ENCODE measurements at places on chromosomes 12 and 14.
A peak's percentile ranks its signal among the peaks of the same experiment; 100 is the strongest.

DNA sequence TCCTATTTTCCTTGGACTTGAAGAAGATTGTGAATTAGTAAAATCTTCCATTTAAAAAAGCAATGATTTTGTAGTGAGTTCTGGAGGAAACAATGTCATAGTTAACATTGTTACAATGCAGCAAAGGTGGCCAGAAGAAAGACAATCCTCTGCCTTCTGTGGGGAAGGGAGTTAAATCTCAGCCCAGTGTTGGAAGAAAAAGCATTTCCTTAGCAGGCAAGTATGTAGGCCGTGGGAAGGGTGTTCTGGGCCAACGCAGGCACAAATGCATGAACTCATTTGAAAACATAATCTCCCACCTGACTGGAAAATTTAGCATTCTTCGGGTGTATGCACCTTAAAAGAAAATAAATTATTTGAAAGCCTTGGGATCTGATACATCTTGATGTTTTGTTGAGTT is 258.6 kb downstream of the ADAMTS20 start:
- no peak for DNase-seq

DNA sequence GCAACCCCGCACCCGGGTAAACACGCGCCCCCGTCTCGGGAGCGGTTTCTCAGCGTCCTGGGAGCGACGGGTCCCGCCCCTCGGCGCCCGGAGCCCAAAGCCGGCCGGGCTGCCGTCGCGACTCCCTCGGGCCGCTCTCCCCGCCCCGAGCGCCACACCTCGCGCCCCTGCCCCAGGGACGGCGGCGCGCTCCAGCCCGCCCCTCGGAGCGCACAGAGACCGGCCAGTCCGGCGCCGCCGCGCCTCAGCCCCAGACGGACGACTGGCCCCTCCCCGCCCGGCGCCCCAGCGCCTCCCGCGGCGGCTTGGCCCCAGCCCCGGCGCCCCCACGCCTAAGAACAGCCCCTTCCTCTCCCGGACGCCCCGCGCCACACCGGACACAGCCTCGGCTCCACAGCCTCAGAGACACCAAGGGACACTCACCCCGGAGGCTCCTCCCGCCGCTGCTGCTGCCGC is 411 bp downstream of the BTBD7 start:
- peak; percentile 39 for DNase-seq

DNA sequence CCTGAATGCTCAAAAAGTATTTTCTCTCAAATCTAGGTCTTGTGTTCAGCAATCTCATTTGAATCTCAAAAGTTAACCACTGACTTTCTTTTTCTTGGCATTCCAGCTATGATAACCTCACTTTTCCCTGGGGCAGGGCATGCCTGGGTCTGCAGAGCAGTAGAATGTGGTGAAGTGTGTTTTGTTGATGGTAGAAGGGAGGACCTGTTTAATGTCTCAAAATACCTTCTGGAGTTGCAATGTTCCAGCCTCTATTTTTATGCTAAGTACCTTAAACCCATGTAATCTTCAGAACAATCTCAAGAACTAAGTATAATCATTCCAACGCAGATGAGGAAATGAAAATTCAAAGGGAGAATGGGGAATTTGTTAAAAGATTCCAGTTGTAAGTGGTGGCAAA is 82.1 kb upstream of the FUT8 start:
- no peak for DNase-seq

DNA sequence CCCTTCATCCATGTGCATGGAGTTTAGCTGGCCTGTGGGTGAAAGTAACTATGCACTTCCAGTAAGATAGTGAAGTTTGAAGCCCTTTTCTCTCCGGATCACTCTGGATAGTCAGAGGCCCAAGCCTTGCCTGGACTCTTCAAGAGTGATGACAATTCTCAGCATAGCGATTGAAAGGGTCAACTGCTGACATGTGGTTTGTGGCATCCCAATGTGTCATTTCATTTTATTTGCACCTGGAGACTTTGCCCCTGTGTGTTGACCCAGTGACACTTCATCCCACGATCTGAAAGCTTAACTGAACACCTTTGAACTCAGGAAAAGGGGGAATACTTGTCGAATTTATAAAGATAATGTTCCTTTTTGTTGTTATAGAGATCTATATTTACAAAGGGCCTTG is 711.9 kb upstream of the TMEM132C start:
- no peak for DNase-seq

DNA sequence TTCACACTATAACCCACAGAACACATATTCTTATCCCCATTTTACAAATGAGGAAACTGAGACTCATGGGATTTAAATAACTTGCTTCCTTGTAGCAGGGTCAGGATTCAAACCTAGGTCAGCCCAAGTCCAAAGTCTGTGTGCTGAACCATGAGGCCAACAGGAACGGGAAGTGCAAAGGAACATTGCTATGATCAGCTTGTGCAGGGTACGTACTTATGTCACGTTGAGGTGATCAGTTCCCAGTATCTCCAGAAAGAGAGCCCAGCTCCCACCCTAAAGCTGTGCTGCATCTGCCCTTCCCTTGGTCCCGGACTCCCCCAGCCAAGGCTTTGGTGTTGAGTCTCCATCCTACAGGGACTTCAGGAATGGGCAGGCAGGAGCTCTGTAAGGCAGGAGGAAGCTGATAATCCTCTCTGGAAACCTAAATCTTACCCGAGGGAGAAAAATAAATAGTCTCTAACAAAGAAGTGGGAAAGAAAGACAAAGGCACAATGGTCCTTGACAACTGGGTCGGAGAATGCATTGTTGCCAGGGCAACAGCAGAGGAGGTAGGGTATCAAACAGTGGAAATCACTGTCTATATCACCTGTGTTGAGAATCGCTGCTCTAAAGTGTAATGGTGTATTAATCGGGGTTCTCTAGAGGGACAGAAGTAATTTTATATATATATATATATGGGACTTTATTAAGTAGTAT is 82.5 kb upstream of the FICD start:
- DNase-seq: peak; percentile 35

GRCh38 chr14:64612021-64612380 is 62.2 kb downstream of the PPP1R36 start:
- DNase-seq: no peak

DNA sequence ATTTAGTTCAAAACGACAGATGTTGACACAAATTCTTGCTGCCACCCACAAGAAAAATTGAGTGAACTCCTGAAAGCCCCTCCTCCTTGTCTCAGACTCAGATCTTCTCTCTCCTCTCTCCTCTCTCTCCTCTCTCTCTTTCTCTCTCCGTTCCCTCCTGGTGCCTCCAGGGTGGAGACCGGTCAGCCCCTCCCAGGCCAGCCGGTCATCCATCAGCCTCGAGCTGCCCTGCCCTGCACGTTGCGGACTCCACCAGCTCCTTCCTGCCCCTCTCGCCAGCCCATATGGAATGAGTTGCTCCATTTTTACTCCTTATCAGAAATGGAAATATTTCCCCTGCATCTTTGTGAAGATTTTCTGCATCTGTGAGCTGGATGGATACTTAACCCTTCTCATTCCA is 103.8 kb downstream of the TBX5 start:
- DNase-seq: no peak

DNA sequence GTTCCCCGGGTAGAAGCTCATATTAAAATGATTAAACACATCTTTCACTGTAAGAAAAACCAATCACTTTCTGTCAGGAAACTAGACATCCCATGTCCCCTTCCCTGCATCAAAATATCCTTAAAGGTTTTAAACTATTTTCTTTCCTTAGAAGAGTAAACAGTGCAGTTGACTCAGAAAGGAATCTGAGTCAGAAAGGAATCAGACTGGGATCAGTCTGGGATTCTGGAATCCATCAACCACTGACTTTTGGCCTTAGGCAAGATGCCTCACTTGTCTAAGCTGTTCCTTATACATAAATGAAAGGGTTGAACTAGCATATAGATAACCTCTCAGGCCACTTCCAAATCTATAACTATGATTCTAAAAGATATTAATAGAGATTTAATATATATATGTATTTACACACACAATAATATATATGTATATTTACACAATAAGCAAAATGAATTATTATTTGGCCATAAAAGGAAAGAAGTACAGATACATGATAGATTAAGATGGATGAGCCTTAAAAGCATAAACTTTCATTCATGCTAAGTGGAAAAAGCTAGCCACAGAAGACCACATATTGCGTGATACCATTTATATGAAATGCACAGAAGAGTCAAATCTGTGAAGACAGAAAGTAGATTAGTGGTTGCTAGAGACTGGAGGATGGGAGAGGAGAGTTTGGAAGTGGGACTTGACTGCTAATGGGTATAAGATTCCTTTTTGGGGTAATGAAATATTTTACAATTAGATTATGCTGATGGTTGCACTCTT is 114.4 kb downstream of the SLC38A1 start:
- no peak for DNase-seq

DNA sequence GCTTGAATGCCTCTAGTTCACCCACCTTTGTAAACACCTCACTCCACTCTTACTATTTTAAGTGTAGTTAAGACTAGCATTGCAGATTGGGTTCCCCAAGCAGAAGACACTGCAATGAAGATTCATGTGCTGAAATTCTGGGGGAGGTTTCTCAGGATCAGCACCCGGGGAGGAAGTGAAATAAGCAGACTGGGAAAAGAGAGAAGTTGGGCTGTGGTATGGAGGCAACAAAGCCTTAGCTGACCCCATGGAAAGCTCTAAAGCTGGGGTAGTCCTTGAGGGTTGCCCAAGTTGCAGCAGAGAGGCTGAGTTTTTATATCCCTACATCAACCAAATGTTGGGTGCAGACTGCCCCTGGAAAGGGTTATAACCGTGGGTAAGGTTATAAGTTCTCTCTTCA is 23.9 kb upstream of the IGF1 start:
- no peak for DNase-seq

GRCh38 chr12:94263011-94263811 is 114.8 kb downstream of the PLXNC1 start:
- no peak for DNase-seq

DNA sequence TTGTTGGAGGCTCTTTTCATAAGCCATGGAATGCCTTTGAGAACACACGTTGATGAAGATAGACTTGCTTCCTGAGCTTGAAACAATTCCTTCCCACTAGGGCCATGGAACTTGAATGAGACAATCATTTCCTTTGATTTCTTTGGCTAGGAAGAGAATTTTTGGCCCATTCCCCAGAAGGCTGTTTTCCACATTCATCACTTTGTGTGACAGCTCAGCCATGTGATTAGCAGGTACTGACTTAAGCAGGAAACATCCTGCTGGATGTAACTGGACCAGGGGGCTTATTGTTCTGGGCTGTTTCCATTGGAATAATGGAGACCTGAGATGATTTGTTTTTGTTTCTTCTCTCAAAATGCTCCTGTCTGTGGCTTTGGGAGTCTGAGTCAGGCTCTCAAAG is 469.8 kb upstream of the SEL1L start:
- peak; percentile 7 for DNase-seq

DNA sequence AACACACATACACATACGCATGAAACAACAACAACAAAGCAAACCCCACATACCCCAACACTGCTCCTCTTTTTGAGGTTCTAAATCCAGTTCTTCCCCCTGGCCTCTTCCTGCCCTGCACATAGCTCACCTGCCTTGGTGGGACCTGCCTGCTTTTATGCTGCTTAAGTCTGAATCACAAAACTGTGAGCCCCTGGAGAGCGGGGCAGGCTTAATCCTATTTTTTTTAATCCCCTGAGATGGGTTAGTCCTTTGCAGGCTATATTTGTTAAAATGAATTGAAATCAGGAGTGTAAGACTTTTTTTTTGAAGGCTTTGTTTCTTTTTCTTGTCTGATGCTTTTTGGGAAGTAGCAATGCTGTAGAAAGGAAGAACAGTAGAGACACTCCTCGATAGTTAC is 84.6 kb upstream of the MAX start:
- DNase-seq: no peak

DNA sequence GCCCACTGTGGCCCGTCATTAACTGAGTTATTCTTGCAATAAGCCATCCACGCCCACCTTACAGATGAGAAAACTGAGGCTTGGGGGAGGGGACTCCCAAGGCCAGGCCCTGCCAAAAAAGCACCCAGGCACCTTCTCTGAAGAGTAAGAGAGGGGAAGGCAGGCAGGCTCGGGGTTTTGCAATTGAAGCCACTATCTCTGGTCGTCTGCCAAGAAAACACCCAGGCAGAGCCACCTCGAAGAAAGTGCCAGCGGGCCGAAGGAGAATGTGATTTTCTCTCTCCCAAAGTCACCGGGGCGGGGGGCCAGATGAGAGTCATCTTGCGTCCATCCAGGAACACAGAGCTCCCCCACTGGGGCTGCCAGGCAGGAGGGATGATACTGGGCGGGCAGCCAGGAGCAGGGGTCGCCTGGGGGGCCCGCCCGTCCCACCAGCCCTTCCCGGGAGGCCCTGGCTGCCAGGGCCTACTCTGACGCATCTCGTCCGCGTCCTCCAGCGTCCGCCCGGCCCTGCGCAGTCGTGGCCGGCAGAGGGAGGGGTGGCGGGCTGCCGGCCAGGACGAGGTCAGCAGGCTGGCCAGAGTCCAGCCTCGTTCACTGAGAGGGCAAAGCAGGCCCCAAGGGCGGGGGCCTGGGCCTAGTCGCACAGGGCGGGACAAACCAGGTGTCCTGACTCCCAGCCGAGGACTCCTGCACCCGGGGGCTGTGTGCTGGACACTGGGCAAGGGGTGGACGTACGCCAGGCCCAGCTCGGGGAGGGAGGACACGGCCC is 74.3 kb downstream of the RFLNA start:
- no peak for DNase-seq

GRCh38 chr12:53749986-53750811 is 1.6 kb downstream of the CISTR start:
- DNase-seq: peak; percentile 67

- no peak for DNase-seq
These were observed 36.6 kb downstream of the TC2N start for GRCh38 chr14:91830777-91831176.

- DNase-seq: no peak
These were observed 54.3 kb downstream of the SLC41A2 start for GRCh38 chr12:104903648-104904423.

DNA sequence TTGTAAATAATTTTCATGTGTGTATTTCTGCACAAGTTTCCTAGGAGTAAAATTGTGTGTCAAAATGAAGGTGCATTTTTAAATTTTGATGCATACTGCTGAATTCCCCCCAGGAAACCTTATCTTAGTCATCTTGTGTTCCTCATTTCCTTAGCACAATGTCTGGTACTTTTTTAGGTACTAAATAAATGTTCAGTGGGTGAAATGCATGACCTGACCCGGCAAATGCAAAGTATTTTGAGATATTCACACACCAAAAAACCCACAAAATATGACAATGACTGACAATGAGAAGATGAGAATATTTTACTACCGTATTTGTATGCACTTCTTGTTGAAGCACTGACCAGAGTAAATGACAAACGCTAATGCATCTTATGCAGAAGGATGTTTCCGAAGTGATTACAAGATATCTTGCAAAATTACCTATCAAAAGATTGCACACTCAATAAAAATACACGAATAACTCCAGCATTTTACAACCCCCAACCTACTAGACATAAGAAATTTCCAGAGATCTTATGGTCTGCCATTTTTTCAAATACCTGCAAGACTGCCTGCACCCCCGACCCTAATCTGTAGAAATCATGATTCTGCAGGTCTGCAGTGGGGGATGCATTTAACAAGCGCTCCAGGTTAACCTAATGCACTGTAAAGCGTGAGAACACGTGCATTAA is 895 bp upstream of the PRKAB1 start:
- no peak for DNase-seq

DNA sequence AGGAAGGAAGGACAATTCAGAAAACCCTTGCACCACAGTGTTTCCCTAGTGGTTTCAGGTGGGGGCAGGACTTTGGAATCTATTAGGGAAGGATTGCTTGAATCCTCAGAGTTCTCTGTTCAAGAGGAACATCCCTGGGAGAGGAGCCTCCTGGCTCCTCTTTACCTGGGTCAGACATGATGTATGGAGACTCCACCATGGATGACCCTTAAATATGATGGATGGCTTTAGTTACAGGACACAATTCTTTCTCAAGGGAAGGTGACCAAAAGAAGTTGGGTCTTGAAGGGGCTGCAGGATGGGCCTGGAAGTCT is 396.6 kb downstream of the NRXN3 start:
- no peak for DNase-seq

All from NCI-H1417 (cell line).